ENCODE measurements at places on chromosomes 7 and 10. TPM values are rescaled to one million over a fixed set of nuclear protein-coding genes. Genes with fewer than 3 reads are reported as not detected.

DNA sequence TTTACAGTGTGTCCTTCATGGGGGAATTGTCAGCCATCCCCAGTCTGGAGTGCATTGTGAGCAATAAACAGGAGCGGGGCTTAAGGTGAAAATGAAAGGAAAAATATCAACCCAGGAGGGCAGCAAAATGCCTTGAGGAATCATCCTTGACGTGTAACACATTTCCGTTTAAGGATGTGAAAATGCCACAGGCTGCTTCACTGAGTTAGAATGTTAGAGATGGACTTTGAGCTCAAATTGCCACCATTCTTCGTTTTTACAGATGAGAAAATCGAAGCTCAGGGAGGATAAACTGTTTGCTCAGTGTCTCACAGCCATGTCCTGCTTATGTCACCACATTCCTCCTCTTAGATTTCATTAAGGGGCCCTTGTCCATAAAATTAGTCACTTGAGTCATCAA is 23.1 kb downstream of the SORCS3 start:
- DNase-seq: no peak

GRCh38 chr10:129520440-129521080 is 53.5 kb downstream of the MGMT start:
- no peak for DNase-seq

DNA sequence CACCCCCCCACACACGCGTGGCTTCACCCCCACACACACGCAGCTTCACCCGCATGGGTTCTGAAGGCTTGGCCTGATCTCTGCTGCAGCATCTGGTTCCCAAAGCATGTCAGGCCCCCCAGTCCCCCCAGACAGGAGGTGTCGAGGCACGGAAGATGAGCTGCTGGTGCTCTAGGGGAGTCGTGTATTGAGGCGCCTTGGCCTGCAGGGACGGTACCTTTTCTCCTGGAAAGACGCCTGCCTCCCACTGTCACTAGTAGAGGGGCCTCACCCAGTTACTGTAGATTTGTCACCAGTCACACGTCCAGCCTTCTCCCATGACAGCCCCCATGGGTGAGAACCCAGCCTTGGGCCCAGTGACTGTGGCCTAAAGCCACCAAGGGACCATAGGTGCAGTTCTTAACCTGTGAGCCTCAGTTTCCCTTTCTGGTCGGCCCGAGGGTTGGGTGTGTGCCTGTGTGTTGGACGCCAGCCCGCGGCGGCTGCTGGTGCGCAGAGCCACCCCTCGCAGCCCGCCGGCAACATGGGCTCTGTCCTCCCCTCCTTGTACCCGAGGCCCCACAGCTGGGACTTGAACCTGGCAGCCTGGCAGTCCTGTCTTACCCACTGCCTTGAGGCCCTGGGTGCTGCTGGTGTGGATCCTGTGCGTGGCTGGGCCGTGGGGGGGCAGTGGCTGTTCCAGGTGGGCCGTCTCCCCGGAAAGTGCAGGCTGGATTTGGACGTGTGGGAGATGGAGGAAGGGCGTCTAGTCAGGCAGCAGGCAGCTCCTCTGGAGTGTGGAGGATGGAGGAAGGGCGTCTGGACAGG is 81.7 kb downstream of the NKX6-2 start:
- no peak for DNase-seq

DNA sequence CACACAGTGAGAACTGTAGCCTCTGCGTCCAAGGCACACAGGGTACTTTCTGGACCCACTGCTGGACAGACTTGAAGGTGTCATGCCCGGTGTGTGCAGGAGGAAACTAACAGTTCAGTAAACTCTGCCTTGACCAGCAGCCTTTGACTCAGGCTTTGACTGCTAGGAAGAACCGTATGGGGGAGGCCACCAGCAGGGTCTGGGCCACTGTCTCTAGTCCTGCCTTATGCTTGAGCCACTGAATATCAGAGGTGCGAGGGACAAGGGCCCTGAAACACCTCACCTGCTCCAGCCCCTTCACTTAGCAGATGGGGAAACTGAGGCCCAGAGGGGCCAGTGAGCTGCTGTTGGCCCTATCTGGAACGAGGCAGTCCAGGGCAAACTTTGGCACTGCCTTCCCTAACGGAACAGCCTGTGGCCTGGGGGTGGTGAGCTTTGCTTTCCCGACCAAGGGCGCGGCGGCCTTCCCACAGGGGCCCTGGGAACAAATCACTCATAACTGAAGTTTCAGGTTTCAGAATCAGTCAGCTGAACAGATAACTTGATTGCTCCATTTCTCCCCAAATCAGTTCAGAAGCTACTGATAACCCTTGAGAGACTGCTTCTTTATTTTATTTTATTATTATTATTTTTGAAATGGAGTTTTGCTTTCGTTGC is 130.0 kb downstream of the FAM53B start:
- no peak for DNase-seq

DNA sequence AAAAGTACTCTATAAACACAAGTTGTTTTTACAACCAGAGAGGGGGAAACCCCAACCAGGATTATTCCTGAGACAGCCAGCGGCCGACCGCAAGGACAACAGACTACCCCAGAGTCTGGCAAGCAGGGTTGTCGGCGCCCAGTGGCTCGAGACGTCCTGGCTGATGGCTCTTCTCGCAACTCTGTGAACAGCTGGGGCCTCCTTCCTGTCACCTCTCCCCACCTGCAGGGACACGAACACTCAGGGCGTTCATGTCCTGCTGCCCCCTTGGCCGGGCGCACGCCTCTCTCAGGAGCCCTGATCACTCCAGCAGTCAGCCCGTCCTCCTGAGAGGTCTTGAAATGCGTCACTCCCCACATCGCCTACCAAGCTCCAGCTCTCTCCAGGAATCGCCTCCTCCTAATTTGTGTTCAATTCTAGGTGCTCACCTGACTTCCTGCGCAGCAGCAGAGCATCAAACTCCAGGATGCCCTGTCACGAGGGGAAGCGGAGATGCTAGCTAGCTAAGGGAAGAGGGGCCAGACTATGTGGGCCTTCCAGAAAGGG is 66.4 kb upstream of the TNRC18 start:
- no peak for DNase-seq

GRCh38 chr10:80356563-80356988 is at the start of the genes DYDC1 and DYDC2:
DYDC1 (minus strand) TSS chr10:80356755; CDS start chr10:80352601, 4,154 bp downstream.
DYDC2 (plus strand) TSS chr10:80356781; CDS start chr10:80362444, 5,663 bp downstream.
- peak; percentile 72 for DNase-seq

- DNase-seq: no peak
Observed at GRCh38 chr7:136324073-136324704, 347.0 kb upstream of the MTPN start.

GRCh38 chr10:26860443-26861204 is at the start of gene ABI1:
ABI1 (minus strand) TSS chr10:26860958; CDS start chr10:26860863, 95 bp downstream.
- DNase-seq: peak; percentile 98

DNA sequence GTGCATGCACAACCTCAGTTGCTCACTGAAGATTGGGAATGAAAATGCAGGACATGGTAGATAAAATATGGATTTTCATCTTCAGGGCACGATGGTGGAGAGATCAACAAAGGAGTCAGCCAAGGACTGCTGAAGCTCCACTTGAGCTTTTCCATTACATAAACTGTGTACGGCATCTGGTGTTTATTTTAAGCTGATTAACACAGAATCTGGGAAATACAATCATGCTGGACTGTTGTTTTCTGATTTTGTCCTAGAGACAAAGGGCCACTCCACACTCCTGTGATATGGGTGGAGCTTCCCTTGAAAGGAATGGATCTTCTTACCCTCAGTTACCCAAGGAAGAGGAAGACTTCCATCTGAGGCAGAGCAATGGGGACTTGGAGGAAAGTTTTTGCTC is 120.6 kb downstream of the SAMD9 start:
- DNase-seq: no peak

Gene RAPGEF5
- polyA plus RNA-seq: 29.8 TPM

Gene STRIP2
- 2.0 TPM for polyA plus RNA-seq

Gene HABP2
- 27.7 TPM for polyA plus RNA-seq

Gene TAS2R41
- not detected for polyA plus RNA-seq

Data from large intestine (tissue), 12 donors.